ENCODE measurements at places on chromosomes 2 and 18.

DNA sequence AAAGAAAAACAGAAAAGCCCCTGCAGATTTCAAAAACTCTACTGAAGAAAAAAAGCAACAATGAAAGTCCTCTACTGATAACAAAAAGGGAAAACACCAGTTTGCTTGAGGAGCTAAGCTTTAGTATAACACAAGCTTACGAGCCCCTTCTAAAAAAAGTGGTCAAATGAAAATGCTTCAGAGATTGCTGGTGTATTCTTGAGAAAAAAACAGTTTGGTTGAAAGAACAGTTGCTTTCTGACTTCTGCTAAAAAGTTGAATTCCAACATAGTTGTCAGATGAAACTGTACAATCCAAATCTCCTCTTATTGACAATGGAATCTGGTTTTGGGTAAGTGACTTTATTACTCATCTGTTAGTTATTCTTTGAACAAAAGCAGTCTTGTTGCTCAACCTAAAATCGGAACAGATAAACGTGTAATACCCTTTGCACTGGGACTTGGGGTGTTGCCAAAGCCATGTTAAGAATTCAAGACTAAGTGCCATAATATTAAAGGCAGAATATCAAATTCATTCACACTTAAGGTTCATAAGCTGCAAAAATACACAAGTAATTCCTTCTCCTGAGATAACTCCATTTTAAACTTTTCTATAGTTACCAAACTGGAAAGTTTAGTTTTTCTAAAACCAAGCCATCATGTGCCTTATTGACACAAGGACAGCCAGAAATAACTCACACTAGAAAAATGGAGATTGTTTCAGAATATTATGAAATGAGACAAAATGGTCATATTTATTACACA, 45.3 kb upstream of the SPAG16 start:
- DNase-seq: no peak

- DNase-seq: no peak
These were observed 118.0 kb downstream of the PLB1 start for GRCh38 chr2:28613633-28614501.

GRCh38 chr18:37844209-37844970, 278.8 kb upstream of the CELF4 start:
- no peak for DNase-seq

DNA sequence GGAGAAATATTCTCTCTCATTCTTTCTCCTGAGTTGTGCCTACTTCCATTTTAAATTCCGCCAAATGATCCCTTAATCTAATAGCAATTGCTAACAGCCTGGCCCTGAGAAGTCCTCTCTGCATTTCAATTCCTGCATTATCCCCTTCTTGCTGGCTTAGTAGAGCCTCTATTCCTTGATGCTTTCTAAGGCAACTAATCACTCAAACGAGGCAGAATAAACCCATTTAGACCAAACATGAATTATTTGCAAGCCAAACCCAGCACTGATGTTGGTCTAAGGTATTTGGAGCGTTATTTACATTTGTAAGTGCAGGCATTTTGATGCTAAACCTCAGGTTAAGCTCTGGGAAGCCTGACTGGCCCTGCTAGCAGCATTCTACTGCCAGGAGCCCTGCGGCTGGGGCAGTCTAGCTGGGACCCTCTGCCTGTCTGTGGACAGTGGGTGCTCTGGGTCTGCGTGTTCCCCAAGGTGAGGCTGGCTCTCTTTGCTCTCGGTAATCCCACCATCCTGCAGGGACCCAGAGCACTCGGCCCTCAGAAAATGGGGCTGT, 173.1 kb upstream of the HS6ST1 start:
- DNase-seq: no peak

DNA sequence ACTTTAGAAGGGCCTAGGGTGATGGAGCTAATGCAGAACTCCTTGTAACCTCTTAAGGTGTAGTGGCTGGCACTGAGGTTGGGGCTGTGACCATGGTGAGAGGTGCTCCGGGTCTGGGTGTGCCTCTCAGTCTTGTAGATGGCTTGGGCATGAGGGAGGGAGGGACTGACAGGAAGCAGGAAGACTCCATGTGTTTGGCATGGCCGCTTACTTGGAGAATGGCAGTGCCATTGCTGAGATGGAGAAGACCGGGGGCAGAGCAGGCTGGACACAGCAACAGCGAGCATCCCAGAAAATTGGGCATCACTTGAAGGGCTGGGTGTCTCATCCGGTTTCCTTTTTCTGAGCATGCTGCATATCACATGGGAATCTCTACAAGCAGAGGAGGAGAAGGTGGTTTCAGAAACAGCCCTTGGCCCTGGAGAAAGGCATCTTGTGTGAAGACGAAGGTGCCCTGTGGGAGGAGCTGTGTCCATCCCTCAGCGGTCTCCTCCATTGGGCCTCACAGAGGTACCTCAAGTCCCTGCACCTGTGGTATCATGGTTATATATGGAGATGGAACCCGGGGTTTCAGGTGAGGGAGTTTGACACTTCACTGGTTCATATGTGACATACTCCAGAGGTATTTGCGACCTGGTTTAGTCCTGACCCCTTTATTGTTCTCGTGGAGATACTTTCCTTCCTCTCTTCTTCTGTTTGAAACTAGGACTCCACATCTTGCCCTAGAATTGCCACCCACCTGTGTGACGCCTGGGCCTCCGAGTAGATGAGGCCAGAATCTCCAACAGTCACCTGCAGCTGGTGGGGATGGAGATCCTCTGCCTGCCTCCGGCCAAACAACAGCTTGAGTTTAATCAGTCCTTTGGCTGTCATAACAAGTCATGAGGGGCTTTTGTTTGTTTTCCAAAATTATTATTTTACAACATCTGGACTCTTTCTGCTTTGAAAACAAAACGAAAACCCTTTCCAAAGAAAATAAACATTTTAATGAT, 45.6 kb downstream of the INPP4A start:
- no peak for DNase-seq

- DNase-seq: no peak
These were observed 10.8 kb upstream of the NAB1 start for GRCh38 chr2:190637903-190638618.

- DNase-seq: no peak
These were observed 944.3 kb downstream of the LRP1B start for GRCh38 chr2:141186413-141187074.

DNA sequence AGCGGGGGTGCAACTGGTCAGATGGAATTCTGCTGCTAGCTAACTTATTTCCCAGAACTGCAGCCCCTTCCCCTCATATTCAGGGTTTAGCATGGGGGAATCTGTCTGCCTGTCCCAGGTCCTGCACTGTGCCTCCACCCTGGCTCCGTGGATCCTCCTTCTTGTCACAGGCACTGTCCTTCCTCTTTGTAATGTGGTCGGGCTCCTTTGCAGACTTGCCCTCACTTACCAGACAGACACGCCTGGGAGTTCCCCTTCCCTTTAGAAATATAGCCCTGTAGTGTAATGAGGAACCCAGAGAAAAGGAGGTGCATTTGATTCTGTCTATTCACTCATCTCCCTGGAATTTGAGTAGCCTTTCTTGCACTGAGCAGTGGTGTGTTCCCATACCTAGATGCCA, 108.7 kb downstream of the TRIM43 start:
- DNase-seq: no peak

- DNase-seq: no peak
These were observed 13.5 kb downstream of the ESPNL start for GRCh38 chr2:238113611-238114010.

- no peak for DNase-seq
These were observed 37.1 kb upstream of the CTLA4 start for GRCh38 chr2:203830304-203831055.

DNA sequence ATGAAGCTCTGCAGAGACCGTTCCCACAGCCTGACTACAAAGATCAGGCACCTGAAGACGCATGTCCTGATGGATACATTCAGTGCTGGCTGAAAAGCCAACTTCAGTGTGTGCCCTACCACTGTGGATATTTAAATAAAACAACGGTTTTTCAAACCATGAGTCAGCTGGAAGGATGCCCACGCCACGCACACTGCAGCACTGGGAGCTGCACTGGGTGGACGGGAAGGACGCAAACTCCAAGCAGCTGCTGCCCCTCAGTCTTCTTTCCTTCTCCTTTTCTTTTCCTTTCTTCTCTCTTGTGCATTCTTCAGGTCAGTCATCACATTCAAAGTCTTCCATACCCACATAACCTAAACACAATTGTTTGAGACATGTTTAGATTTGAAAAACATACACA, 7.9 kb downstream of the TMEM18 start:
- DNase-seq: no peak

GRCh38 chr2:231299267-231299666, 96.2 kb upstream of the B3GNT7 start:
- DNase-seq: no peak

DNA sequence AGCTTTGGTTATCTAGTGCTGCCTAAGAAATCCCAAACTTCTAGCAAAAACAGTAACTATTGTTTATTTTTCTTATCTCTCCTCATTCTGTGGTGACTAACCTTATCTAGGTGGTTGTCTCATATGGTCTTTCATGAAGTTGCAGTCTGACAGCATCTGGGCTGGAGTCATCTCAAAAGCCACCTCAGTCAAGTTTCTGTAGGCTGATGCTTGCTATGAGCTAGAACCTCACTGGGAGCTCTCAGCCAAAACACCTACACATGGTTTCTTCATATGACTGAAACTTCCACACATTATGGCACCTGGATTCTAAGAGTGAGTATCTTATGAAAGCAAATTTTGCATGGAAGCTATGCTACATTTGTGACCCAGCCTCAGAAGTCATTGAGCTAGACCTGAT, 596.4 kb upstream of the VRK2 start:
- DNase-seq: no peak

GRCh38 chr2:120551522-120551921, 184.1 kb upstream of the GLI2 start:
- no peak for DNase-seq

DNA sequence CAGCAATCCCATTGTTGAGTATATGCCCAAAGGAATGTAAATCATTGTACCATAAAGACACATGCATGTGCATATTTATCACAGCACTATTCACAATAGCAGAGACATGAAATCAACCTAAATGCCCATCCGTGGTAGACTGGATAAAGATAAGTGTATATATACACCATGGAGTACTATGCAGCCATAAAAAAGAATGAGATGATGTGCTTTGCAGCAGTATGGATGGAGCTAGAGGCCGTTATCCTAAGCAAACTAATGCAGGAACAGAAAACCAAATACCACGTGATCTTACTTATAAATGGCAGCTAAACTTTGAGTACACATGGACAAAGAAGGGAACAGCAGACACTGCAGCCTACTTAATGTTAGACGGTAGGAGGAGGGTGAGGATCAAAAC, 18.4 kb upstream of the RAMP1 start:
- no peak for DNase-seq

DNA sequence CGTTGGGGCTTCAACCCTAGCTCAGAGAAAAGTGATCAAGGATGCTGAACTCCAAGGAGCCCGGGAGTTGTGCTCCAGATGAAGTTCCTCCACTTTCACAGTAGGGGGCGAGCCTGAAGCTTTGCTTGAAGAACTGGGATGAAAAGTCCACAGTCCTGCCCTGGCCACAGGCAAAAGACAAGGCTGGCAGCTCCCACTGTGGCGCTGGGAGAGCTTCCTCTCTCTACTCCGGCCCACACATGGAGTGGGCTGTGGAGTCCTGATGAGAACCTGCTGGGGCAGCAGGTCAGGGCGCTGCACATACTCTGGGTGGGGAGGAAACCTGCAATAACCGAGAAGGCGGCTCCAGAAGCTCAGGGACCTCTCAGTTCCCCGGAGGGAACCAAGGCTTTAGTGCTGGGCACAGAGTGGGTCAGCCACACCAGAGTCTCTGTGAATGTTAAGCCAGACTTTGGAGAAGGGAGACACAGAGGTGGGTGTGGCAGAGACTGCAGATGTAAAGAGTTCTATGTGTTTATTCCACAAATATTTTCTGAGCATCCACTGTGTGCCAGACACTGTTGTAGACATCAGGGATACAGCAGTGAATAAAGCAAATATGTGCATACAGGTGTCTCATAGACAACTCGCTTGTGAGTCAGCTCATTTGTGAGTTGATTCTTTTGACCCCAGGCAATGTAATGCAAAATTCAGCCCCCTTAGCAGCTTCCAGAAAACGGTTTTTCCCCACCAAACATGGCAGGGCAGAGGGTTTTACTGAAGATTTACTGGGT, 48.0 kb upstream of the MRPL33 start:
- peak; percentile 84 for DNase-seq

GRCh38 chr2:35891528-35891927, 464.1 kb upstream of the CRIM1 start:
- no peak for DNase-seq

DNA sequence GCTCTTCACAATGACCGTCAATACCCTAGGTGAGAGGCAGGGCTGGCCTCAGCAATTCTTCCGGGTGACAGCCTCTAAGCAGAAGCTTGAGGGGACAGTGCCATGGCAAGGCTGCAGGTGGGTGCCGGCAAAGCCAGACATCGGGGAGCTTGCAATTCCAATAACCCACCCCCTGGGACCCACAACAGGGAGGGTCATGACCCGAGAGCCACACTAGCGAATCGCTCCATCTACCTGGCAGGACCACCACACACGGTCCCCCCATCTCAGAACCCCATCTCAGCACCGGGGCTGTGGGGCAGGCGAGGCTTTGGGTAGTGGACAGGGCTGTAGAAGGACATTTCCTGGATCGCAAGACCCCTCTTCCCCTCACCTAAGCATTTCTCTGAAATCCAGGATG, 177.2 kb downstream of the ACKR3 start:
- no peak for DNase-seq

GRCh38 chr2:178110681-178111080, 1.6 kb upstream of the RBM45 start:
- no peak for DNase-seq

DNA sequence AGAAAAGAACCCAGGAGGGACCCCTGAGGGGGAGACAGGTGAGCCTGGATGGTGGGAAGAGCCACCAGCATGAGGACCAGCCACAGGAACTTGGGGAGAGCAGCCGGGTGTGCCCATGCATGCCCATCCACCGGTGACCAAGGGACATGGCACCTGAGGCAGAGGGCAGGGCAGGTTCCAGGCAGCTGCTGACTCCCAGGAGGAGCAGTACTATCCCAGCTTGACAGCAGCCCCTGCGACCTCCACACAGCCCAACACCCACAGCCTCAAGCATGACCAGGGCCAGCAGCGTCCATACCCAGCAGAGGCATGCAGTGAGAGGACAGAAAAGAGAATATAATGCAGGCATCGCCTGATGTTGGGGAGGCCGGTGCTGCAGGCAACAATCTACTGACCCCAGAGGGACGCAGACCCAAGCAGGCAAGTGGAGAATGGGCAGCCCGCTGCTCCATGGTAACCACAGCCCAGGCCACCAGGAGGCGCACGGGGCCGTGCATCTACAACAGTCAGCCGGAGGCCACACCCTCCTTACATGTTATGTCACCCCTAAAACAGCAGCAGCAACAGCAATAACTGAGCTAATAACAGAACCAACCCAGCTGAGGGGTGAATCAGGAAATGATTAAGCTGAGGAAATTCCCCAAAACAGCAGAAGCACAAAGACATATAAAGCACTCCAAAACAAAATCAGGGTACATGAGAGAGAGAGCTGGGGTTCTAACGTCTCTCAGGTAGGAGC, 44.1 kb downstream of the ANKMY1 start:
- DNase-seq: peak; percentile 4

DNA sequence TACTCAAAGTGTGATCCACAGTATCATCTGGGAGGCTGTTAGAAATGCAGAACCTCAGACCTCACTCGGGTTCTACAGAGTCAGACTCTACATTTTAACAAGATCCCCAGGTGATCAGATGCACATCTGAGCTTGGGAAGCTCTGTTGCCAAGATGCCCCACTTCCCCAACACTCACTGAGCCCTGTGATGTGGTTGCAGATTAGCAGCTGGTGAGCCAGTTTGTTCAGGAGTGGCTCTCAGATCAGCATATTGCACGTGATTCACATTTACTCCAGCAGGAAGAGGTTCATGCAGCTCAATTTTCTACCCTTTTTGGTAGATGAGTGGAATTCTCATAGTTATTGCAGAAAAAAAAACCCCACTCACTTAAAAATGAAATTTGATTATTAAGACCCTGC, 96.4 kb downstream of the VIT start:
- DNase-seq: no peak

- DNase-seq: no peak
These were observed 133.1 kb downstream of the SH3RF3 start for GRCh38 chr2:109261906-109262631.
